ENCODE measurements at places on chromosomes 1 and 21.

DNA sequence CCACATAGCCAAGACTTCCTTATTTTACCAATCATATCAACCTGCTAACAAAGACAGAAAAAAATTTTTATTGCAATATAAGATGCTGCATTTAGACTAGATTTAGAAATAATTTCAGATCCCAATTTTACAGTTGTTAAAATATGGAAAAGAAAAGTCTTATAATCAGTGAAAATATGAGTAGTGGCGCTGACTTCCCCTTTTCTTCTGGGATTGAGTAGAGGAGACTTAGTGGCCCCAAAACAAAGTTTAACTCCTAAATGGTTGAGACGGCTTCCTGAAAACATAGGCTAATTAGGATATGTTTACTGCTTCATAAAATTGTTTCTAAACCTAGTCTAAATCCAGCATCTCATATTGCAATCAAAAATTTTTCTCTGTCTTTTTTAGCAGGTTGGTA is 68.4 kb downstream of the RAB3GAP2 start:
- no peak for DNase-seq

DNA sequence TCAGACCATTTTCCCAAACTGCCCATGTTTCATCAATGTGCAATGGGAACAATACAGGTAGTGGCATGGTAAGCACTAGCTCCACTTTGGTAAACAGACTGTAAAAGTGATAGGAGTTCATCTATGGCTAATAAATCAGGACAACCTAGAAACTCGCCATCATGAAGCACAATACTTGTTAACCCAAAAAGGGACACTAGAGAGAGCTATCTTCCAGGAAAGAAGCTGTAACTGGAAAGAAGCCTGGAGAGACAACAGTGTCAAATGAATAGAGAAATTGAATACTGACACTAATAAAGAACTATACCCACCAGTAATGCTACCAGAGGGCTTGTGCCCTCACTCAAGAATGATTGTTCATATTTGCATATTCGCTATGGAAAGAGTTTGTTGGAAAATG is 164.7 kb upstream of the RGS18 start:
- no peak for DNase-seq

- DNase-seq, result peak; percentile 54
These were observed 113.8 kb downstream of the RRAGC start for GRCh38 chr1:38745476-38746401.

DNA sequence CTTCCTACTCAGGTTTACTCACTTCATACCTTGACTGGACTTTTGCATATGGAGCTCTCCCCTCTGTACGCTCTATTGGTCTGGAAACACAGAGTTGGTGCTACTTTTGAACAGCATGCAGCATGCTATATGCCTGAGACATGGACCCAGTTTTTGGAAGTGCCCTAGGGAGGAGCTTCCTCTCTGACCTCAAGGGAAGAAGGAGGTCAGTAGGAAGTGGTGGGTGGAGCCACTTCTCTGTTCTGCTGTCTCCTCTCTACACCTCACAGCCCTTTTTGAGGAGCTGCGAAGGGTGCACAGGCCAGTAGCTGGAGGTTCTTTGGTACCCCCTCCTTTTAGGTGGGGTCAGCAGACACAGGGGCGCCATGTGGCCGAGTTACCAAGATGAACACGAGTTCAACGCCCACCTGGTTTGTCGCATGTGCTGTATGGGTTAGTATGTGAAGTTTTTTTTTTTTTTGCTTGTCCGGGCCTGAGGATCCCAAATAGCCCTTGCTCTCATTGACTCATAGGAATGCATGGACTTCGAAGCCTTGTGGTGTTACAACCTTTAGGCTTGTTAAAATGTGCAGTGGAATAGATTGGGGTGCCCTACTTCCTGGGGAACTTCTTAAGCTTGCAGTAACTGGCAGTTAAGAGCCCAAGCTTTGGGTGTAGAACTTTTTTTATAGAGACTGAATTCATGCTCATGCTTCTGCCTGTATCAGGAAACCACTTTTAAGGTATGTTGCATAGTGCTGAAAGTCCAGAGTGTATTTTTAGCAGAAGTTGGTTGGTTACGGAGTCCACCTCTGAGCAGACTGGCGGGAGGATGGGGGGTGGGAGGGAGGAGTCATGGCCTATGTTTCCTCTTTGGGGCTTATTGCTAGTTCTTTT is 10.7 kb downstream of the MACF1 start:
- no peak for DNase-seq

- DNase-seq, result no peak
These were observed 98.7 kb downstream of the NCAM2 start for GRCh38 chr21:21096956-21097355.

All from stimulated activated effector memory CD8-positive, alpha-beta T cell treated with anti-CD3 and anti-CD28 coated beads, Interleukin-12 subunit alpha, Interleukin-12 subunit beta, amount 100 ng/mL, for 72 hours (primary cell).